NAMALWA (cell line): ENCODE measurements at places on chromosomes 7 and 10.

GRCh38 chr7:42198296-42198695 is 38.7 kb downstream of the GLI3 start:
- no peak for DNase-seq

DNA sequence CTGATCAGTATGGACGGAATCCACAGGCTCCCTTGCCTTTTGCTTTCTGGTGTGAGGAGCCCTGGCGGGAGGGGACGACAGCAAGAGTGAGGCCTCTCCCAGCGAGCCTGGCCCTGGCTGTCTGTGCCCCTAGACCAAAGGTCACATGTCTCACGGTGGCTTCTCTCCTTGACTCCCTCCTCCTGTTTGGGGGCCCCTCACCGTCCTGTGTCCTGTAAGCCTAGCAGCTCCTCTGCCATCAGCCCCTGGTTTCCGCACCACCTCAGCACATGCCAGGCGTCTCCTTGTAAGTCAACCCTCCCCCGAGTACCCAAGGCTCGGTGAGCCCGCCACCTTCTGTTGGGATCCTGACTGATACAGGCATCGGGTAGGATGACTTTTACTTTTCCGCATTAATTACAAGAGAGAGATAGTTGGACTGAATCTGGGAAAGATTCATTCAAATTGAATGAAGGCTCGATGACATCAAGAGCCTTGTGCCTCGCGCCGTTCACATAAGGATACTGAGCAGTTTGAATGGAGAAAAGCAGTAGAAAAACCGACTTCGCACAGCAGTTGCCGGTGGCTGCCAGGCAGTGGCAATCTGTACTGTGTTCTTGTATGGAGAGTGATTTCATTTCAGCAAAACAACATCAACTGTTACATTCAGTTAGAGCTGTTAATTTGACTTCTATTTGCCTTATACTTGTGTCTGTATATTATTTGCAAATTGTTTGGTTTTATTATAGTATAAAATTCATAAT is 119.8 kb downstream of the XRCC2 start:
- DNase-seq: no peak

- DNase-seq: no peak
These were observed 330.9 kb upstream of the COBL start for GRCh38 chr7:51647486-51647885.

DNA sequence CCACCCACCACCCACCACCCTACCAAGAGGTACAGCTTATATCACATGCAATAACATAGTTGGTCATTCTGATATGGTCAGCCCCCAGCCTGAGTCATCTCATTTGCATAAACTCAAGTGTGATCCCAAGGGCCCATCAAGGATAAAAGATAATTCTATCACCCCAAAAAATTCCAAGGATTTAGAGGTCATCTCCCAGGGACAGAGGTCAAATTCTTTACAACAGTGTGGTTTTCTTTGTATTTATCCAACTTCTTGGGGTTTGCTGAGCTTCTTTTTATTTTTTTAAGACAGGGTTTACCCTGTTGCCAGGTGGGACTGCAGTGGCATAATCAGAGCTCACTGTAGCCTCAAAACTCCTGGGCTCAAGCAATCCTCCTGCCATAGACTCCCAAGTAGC is 9.4 kb upstream of the GTPBP10 start:
- DNase-seq: no peak

DNA sequence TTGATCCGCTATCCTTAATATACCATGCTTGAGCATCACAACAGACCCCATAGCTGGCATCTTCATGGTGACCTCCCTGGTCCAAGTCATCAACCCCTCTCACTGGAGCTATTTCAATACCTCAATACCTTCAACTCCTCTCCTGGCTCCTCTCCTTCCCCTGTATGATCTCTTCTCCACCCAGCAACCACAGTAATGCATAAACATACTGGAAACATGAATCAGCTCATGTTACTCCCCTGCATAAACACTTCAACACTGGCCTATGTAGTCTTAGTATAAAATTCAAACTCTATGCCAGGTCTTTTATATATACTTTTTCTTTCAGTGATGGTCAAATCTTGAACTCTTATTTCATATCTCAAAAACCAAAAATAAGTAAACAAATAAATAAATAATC is 31.8 kb upstream of the TMEM273 start:
- no peak for DNase-seq

GRCh38 chr10:77865580-77866324 is 60.8 kb downstream of the DLG5 start:
- no peak for DNase-seq
